ENCODE measurements at places on chromosomes 3 and 15.

DNA sequence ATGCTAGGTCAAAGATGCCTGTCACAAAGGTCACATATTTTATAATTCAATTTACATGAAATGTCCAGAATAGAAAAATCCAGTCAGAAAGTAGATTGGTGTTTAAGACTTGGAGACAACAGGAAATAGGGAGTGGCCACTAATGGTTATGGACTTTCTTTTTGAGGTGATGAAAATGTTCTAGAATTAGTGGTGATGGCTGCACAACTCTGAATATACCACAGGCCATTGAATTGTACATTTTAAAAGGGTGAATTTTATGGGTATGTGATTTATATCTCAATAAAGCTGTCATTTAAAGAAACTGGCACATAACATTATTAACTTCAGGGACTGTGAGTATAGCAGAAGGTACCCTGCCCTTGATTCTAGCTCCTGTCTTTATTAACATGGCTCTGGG lies 15.8 kb downstream of the SPG11 start:
- no peak for DNase-seq

DNA sequence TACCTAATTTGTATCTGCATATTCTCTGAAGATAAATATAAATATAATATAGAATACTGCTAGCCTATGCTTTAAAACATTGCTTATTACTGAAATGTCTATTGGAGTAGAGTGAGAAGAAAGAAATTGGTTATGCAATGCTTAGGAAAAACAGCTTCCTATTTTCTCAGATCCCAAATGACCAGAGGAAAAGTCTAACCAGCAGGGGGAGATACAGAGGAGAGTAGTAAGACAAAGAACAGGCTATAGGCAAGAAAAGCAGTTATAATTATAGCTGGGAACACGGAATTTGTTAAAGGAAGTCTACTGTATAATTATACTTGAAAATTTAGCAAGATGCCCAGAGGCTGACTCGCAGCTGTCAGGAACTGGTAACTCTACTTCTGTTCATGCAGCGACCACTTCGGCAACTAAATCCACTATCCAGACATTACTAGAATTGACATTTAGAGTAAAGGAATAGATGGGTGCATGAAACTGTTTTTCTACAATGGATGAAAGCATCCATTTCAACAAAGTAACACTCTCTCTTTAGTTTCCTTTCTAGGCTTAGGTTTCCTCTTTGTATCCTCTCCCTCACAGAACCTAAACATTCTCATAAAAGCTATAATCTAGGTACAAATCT lies 97.2 kb downstream of the TBC1D5 start:
- DNase-seq, result peak; percentile 53

GRCh38 chr3:193837347-193837827 lies 244.4 kb downstream of the OPA1 start:
- DNase-seq, result no peak

DNA sequence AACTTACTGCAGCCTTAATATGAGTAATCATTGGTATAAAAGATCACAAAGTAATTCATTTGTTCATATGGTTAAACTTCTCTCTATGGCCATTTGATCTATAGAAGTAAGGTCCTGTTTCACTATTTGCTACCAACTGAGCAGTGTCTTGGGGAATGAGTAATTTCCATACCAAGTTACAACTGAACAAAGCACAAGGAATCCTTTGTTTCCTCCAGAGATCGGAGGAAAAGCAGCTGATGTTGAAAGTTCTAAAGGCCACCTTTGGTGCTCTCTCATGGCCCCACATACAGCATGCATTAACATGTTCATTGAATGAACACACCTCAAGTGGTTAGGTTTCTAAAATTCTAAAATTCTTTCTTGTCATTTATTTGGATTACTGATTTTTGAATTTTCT lies 7.1 kb upstream of the CNTN3 start:
- no peak for DNase-seq

GRCh38 chr3:51384055-51384725 lies 901 bp upstream of the MANF start:
- DNase-seq, result no peak

Data from amniotic stem cell (primary cell).